ENCODE measurements at places on chromosomes 12 and 14.

DNA sequence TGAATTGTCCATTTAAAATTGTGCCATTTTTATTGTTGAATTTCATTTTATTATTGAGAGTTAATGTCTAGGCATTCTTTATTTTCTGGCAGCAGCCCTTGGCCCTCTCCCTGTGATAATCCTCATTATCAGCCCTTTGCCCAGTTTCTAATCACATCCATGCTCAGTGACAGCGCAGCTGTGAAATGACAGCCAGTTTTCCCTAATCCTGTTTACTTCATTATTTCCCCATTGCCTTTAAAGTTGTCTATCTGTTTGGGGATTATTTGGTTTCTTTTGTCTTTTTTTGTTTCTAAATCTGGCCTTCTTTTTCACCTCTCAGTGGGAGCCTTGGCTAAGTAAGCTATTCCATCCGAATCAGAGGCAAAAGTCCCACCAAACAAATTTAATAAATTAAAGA is 476.9 kb downstream of the SLC6A15 start:
- no peak for DNase-seq

- DNase-seq = no peak
These were observed 9.2 kb downstream of the CD69 start for GRCh38 chr12:9751204-9752144.

DNA sequence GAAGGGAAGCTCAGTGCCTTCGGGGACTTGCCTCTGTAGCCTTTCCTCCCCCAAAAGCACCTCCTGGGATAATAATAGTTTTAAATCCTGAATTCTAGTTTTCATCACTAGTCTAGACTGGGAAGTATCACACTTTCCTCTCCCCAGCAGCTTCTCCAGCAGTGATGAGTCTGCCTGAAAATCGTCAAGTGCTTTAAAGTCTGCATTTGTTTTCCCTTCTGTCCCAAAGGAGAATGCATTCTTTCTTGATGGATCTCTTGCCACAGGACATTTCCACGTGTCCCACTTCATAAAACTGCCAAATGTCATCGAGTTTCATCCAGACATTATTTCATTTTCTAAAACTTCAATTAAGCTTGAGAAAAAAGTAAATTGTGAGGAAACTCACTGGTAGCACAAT is 15.0 kb downstream of the CSRP2 start:
- no peak for DNase-seq

GRCh38 chr12:28456934-28457710 is 266.9 kb downstream of the CCDC91 start:
- DNase-seq = no peak

- DNase-seq = no peak
These were observed 17.8 kb upstream of the TMPRSS12 start for GRCh38 chr12:50824914-50825313.

DNA sequence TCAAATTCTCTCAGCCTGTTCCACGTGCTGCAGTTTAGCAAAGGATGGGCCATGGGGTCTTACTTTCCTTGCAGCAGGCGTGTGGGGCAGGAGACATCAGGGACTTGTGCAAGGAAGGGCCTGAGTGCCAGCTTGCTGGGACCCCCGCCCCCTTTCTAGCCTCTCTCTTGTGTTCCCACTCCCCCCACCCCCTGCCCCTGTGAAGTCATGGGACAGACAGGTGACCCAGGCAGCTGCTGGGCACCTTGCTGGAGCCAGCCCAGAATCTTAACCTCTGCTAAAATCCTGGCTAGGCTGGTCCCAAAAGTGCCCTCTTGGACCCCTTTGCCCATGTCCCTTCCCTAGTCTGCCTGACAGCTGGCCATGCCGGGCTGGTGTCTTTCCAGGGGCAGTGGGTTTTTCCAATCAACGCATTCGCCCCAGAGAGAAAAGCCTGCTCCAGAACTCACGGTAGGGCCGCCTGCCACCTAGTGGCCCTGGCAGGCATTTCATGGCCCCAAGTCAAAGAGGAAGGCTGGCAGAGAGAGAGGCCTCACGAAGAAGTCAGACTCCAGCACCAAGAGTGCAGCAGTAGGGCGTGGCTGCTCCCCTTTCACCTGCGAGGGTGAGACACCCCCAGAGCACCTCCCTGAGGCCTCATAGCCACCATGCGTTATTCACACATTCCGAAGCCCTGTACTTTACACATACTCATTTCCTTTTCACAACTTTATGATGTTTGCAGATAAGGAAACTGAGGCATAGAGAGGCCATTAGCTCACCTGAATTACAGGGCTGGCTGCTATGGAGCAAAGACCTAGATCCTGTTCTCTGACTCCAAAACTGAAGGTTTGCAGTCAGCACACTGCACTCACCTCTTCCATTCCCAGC is 67.4 kb downstream of the LGMN start:
- peak; percentile 72 for DNase-seq

DNA sequence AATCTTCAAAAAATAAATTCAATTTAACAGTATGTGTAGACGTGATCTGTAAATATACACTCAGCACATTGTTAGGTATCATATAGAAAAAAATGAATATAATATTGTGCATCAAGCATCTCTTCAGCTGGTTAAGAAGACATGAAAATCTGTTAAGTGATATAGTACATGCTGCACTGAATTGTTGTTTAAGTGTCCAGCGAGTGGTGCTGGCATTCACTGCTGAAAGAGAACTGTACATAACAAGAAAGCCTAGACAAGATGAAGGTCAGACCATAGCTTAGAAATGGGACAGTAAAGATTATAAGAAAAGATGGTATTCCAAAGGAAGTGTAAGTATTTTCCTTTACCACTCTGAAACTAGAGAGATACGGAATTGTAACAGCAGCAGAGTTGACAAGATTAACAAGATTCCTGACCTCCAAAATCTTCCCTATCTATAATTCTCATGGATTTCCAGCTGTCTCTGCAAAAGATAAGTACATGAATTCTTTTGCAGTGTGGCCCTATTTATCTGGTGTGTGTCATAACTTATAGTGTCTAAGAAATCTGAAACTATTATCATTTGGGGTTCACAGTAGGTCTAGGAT is 198.6 kb downstream of the FLRT2 start:
- no peak for DNase-seq

GRCh38 chr14:89349171-89350008 is 67.6 kb downstream of the FOXN3 start:
- DNase-seq = peak; percentile 87

DNA sequence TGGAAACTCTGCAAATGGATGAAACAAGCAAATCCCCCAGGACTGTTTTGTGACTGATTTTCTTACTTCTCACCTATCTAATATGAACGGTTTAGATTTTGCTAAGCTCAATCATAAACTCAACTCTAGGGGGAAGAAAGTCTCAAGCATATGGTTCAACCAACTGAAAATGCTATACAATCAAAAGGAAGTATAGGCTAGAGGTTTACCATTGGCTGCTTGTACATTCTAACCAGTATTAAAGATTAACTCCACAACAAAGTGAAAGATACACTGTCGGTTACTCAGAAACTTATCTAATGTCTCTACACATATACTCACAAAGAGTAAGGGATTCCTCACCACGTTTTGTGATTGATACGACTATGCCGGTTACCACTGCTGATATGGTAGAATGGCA is 281.8 kb upstream of the SOX5 start:
- DNase-seq = no peak

DNA sequence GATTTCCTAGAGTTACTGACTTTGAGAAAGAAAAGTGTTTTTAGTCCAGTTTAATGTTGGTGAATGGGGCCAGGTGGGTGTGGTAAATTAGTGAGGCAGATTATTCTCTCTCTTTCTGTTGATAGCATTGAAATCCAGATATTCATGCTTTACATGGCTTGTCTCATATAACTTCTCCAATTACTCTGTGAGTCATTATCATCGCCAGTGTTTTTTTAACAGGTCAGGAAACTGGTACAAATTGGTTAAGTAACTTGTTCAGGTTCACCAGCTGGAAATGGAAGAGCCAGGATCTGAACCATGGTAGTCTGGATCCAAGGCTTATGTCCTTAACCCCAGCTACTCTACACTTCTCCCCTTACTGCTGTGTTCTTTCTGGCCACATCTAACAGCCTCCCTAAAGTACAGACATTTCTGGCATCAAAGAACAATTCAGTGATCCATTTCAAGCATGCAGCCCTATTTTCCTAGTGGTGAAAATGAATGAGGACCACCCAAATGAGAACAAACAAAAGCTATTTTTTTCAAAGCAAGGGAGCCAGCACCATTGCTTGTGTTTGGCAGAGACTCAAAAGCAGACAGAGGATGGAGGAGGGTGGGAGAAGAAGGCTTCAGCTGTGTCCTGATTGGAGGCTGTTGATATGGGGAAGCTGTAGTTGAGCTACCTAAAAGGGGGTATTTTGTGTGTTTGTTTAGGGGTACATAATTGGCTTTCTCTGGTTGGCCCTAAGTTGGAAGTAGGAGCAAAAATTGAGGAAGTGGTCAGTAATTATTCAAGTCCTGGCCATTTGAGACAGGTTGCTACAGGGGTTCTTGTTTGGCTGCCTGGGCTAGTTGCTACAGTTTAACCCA is 1.7 kb downstream of the IRAK3 start:
- no peak for DNase-seq

- DNase-seq = no peak
These were observed 35.4 kb downstream of the SPTB start for GRCh38 chr14:64844272-64844671.

DNA sequence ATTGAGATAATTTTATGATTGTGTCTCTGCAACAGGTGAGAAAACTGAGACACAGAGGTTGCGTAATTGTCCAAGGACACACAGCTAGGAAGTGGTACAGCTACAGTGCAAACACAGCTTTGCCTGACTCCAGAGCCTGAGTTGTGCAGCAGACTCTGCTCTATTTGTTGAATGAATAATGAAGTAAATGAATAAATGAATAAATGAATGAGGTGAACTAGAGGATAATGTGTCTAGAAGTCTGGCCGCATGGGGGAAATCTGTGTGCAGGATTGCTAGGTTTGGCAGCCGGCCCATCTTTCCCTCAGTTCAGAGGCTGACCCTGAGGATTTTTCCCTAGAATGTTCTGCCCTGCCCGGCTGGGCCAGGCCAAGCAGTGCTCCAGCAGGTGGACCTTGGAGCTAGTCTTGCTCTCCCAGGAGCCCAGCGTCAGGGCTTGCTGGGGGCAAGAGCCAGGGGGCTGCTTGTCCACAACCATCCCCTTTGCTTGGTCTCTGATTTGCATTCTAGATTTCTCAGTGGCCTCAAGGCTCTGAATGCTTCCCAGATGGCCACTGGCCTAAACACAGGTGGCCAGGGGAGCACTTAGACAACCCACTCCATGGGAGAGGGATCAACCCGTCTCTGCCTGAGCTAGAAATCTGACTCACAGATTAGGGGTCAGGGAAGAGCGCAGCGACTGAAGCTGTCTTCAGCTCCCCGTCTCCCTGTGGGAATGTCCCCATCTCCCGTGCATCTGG is 225.2 kb downstream of the C12orf75 start:
- no peak for DNase-seq

GRCh38 chr12:1920436-1920835 is 2.0 kb upstream of the CACNA2D4 start:
- no peak for DNase-seq

- DNase-seq = no peak
These were observed 5.1 kb downstream of the CLECL1 start for GRCh38 chr12:9727813-9728212.

GRCh38 chr12:82210882-82211281 is 147.3 kb downstream of the CCDC59 start:
- no peak for DNase-seq

GRCh38 chr12:30988086-30988485 is 61.5 kb downstream of the TSPAN11 start:
- DNase-seq = no peak

GRCh38 chr14:99530407-99531155 is 49.4 kb downstream of the CCNK start:
- no peak for DNase-seq

DNA sequence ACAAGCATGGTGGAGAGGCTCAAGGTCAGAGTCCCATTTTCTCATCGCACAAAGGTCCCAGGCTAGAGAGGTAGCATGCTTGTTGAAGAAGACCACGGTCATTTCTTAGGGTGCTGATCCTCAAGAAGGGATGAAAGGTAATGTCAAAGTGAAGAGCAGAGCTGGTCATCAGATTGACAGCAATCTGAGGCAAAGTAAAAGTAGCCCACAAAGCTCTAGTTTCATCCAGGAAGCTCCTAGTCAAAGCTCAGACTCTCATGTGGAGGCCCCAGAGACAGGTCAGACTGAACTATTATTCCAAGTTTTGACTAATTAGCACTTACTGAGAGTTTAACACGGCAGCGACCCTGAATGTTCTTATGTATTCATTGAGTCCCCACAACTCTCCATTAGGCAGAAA is 270.6 kb downstream of the RPS29 start:
- no peak for DNase-seq

- no peak for DNase-seq
These were observed 9.0 kb upstream of the CGRRF1 start for GRCh38 chr14:54500744-54501143.

- DNase-seq = no peak
These were observed at the start of gene RNASE7 for GRCh38 chr14:21041676-21042433. Gene RNASE7, plus strand, starts transcription at chr14:21042362. Its CDS starts 631 bp downstream, at chr14:21042993.

DNA sequence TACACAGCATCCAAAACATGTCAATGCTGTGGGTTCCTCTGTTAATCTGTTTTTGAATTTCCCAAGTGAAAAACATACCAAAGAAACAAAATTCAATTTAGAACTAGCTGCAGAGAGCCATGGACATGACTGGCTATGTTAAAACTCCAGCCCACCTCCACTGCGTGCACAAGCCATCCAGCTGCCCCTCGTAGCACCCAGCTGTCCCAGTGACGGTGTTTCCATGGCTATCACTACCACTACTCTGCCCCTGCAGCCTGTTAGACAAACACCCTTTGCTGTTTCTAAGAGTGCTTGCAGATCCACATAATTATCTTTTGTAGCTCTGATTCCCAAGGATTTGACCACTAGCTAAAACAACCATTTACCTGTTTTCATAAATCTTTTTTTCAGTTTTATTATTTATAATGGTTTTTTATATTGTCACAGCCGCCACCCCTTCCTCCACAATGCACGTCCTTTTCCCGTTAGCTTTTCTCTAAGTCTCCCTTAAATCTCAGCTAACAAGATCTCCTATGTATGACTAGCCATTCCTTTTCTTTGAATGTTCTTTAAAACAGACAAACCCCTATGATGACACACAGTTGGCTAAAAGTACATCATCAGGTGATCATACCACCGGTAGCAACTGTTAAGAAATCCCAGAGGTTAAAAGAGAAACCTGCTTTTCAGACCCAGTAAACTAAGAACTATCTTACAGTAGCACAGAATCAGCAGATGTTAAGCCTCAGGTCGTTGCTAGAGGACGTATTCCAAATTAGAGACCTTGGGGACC is 37.8 kb upstream of the NAA30 start:
- no peak for DNase-seq

All from cerebellum (tissue), 4 donors.